ENCODE measurements at places on chromosomes 5 and 9.

GRCh38 chr9:131318231-131319085 lies 28.9 kb downstream of the PLPP7 start:
- DNase-seq, result no peak

DNA sequence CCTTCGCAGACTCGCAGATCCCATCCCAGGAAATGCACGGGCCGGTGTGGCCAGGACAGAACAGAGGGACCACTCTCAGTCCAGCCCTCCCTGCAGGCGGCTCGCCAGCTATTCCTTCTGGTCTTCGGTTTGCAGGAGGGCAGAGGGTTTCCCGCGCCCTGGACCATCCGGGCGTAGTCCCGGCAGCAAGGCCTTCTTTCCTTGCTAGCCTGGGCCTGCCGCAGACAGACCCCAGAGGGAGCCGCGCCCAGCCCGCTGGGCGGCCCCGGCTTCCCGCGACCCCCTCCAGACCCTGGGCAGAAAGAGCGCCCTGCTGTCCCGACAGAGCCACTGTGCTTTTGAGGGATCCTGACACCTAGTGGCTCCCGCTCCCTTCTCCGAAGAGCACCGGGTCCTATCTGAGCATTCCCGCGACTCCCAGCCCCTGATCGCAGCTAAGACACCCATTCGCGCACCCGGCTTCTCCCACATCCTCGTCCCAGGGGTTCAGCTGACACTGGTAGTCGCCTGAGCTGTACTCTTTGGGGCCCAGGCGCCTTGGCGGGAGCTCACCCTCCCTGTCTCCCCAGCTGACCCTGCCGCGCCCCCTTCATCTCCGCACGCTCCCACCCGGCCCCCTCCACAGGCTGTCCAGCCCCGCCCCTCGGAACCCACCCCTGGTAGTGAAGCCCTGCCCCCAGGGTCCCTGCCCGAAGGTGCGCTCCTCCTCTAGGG lies 1.1 kb downstream of the CFAP90 start:
- no peak for DNase-seq

DNA sequence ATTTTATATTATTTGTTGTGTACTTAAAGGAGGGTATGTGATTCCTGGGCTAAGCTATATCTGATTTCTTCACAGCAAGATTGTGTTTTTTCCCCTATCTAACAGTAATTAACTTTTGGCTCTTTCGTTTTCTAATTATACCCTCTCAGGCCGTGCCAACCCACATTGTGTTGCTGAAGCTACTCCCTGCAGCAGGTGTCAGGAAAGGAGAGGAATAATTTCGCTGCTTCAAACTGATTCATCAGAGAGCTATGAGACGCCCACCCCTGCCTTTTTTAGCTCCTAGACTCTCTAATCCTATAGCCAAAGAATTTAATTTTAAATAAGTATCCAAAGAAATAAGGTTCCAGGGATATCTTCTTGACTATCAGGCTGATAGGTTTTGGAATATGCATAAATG lies 3.8 kb downstream of the CAVIN4 start:
- DNase-seq, result no peak

GRCh38 chr5:104305602-104306001 lies 743.0 kb upstream of the NUDT12 start:
- no peak for DNase-seq

Data from Karpas-422 (cell line).